ENCODE measurements at places on chromosomes 4 and X.

DNA sequence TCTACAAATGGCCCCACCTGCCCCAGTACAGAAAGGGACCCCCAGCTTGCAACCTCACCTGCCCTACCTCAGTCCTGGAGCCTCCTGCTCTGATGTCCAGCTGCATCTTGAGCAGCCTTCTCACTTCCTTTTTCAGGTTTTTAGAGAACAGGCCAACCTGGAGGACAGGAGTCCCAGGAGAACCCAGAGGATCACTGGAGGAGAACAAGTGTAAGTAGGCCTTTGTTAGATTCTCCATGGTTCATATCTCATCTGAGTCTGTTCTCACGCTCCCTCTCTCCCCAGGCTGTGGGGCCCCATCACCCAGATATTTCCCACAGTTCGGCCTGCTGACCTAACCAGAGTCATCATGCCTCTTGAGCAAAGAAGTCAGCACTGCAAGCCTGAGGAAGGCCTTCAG is 3.6 kb downstream of the MAGEA11 start:
- DNase-seq, result no peak

DNA sequence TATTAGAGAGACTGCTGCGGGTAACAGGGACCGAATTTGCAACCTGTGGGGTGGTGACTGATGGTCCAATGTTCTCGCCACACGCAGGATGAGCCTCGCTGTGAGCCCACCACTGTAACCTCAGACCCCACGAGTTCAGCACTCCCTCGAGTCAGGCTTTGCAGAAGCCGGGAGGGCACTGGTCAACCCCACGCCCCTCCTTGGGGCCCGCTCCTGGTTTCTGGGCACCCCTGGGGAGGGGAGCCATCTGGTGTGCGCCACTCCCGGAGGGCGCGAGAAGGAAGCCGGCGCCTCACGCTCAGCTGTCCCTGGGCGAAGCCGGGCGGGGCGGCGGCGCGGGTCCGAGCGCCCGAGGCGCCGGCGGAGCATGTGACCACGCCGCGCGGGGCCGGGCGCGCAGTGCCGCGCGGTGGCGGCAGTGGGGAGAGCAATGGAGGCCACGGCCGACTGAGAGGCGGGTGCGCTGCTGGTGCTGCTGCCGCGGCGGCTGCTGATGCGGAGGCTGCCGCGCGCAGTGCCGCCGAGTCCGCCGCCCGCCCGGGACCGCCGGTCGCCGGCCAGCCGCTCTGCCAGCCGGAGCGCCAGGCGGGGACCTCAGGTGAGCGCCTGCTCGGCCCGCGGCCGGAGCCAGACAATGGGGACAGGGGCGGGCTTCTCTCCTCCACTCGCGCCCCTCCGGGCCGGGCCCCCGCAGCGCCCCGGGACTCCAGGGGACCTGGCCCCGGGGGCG is 100.1 kb downstream of the CEP135 start:
- DNase-seq, result peak; percentile 67

DNA sequence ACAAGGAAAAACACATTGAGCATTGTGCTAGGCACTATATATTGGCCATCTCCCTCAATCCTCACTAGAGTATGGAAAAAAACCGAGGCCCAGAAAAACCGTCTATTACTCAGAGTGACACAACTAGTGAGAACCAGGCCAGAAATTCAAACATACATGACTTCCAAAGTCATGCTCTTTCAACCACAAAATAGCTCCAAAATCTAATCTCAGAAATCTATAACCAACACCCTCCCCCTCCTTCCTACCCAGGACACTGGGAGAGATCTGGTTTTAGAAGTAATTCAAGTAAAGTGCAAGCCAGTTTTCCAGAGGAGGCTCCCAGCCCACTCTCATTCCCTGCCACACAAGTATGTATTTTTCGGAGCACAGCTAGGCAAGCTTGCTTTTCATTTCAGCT is 7.6 kb downstream of the HS3ST1 start:
- no peak for DNase-seq

GRCh38 chr4:63618883-63619718 is 790.1 kb downstream of the TECRL start:
- no peak for DNase-seq

DNA sequence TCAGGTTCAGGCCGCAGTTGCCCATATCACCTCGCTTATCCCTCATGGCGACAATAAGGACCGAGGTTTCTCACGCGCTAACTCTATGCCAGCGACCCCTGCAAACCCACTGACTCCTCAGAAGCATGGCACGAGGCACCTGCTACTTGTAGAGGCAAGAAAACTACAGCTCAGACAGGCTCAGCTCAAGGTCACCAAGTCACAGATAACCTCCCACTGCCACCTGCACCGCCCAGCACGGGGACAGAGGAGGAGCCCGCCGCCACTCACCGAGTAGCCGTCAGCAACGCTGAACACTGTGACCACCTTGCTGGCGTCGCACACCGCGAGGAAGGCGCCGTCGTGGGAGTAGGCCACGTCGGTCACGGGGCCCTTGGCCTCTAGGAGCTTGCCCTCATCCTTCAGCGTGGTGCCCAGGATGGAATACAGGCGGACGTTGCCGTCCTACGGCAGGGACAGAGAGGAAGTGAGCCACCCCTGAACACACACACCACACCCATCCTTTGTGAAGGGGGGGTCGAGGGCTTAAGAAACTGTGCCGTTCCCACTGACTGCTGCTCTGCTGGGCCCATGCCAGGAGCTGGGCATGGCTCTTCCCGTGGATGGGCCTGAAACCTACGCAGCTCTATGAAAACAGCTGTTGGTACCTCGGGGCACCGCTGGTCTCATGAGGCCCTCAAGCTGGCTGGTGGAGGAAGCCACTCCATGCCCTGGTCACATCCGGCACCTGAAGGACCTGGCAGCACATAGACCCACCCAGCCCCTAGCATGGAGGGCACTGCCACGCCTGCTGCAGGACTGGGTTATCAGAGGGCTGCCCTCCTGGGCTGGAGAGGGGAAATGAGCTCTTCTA is 38.9 kb downstream of the WDR1 start:
- no peak for DNase-seq
